ENCODE measurements at places on chromosomes 13 and 19.

- DNase-seq: no peak
Observed at GRCh38 chr13:52811841-52812240, 36.6 kb downstream of the PCDH8 start.

- DNase-seq: no peak
Observed at GRCh38 chr13:51734786-51735185, 69.2 kb downstream of the DHRS12 start.

GRCh38 chr13:111202156-111202621, 87.1 kb downstream of the ARHGEF7 start:
- DNase-seq: no peak

DNA sequence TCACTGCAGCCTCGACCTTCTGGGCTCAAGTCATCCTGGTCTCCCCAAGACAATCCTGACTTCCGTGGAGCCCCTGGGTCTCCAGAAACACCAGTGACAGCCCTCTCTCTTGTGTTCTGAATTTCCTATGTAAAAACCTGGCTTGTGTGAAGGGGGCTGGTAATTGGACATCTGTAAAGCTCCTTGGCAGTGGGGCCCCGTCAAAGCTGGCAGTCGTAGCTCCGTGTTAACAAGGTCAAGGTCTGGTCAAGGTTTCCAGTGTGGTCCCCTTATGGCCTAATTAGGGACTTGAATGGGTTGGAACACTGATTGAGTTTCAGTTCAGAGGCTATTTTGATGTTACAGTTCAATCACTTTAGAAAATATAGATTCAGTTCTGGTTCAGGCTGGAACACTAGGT, 32.8 kb upstream of the NDUFS7 start:
- no peak for DNase-seq

- DNase-seq: no peak
Observed at GRCh38 chr19:3183721-3184641, 1.7 kb upstream of the NCLN start.

DNA sequence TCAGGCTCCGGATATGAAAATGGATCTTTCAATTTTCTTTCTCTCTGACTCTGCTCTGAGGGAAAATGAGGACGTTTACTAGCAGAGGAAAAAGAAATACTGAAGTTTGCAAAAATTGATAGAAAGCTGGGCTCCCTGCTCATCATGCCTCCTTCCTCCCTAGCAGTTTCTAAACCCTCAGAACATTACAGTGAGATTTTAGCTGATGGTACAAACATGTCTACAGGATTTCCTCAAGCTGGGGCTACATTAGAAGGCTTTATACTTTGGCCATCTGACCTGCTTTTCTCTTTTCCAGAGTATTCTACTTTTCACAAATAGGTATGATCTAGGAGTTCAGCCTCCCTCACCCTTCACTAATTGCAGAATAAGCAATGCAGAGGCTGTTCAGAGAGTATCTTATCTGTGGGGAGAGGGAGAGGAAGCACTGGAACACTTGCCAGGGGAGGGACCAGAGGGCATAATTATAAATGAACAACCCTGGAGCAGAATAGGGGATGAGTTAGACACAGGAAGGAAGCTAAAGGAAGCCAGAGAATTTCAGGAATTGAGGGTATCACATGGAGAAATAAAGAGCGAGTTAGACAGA, 30.0 kb downstream of the CEACAM1 start:
- no peak for DNase-seq

DNA sequence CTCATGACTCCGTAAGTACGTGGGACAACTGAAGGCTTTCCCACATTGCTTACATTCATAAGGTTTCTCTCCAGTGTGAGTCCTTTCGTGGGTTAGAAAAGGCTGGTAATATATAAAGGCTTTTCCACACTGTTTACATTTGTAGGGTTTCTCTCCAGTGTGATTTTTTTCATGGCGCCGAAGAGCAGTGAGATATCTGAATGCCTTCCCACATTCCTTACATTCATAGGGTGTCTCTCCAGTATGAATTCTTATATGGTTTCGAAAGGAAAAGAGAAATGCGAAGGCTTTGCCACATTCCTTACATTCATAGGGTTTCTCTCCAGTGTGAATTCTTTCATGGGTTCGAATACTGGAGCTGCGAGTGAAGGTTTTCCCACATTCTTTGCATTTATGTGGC, 29.5 kb downstream of the ZNF490 start:
- no peak for DNase-seq

DNA sequence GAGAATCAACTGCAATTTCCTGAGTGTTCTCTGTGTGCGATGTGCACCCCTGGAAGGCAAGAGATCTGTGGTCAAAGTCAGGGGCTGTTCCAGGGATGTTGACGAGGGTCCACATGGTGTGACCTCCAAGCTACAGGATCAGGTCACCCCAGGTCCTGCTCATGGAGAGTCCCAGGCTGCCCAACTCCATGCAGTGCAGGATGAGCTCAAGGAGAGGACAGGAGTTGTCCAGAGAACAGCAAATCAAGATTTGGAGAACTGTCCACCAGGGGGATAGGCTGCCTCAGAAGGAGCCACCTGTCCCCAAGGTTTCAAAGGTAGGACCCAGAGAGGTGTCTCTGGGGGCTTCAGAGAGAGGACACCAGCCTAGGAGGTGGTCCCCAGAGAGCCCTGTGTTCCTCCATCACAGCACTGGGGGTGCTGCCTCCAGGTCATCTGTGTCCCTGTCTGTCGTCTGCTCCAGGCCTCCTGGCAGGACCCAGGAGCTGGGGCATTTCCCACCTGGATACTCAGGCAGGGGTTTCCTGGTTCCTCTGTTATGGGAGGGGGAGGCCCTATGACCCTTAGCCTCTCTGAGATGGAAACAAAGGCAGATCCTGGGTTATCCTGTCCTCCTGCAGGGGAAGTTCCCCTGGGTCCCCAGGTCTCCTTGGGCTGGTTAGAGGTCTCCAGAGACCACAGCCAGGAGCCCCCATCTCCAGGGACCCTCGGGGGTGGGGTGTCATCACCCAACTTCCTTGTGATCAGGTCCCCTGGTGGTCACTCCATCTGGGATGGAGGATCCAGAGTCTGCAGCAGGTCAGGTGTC, 2.1 kb upstream of the CEACAM7 start:
- no peak for DNase-seq

GRCh38 chr13:35164324-35164932, 222.4 kb downstream of the NBEA start:
- peak; percentile 22 for DNase-seq

DNA sequence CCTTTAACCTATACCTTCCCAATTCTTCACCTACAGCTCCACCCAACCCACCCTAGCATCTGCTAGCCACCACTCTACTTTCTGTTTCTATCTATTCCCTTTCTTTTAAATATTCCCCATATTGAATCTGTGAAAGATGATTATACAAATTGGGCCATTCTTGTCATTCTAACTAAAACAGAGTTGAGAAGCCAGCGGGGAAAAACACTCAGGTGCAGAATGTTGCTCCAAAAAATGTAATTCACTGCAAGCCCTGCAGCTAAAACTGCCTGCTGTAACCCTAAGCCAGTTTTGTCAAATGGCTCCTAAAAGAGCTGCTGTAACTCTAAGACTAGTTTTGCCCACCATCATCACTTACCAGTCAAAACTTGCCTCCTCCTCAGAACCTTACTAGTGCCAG, 1468.6 kb upstream of the MIR17HG start:
- no peak for DNase-seq

DNA sequence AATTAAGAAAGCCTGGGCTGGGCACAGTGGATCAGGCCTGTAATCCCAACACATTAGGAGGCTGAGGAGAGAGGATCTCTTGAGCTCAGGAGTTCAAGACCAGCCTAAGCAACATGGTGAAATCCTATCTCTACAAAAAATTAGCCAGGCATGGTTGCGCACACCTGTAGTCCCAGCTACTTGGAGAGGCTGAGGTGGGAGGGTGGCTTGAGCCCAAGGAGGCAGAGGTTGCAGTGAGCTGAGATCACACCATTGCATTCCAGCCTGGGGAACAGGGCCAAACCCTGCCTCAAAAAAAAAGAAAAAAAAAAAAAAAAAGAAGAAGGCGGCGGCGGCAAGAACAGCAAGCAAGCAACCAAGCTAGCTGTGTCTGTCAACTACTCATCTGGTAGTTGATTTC, 26.7 kb downstream of the TSC22D1 start:
- no peak for DNase-seq

DNA sequence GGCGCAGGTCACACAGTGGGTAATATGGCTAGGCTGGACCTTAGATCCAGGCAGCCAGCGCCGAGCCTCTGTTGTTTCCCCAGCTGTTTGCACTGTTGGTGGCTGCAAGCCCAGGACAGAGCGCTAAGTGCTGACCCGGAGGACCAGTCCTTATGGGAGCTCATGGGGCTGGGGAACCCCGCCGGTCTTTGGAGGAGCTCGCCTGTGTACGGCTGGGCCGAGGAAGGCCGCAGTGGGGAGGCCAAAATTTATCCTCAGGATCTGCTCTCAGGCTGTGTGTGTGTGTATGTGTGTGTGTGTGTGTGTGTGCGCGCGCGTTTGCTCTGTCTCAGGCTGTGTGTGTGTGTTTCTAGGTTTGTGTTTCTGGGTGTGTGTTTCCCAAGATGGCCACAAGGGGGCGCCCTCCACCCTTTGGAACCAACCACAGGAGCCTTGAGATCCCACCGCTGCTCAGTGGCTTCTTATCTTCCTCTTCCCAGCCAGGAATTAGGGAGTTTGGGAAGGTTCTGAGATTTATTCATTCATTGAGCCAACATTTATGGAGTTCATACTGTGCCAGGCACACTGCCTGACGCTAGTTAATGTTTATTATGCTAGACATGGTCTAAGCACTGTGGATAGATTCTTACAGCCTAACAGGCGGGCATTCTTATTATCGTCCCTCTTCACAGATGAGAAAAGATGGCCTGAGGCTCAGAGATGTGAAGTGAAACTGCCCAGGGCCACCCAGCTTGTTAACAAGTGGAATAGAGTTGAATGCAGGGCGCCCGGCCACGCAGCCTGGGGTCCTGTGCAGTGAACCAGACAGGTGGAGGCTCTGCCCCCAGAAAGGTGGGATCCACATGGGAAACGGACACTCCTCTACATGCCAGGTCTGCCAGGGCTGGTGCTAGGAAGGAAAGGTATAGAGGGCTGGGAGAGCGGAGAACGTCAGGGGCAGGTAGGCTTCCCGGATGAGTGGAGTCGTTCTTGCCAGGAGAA, 13.0 kb downstream of the PGLYRP1 start:
- peak; percentile 68 for DNase-seq

DNA sequence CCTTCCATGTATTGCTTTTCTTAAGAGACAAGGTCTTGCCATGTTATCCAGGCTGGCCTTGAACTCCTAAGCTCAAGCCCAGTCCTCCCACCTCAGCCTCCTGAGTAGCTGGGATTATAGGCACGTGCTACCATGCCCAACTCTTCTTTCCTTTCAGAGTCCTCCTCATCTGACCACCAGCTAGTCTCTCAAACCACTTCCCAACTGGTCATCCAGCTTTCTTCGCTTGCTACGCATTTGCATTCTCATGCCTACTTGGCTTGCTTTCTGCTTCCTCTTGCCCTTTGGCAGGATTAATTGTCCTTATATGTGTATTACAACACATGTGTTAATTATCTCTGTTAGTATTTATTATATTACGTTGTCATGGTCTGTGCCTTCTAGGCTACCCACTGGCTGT, 6.3 kb downstream of the GPR18 start:
- no peak for DNase-seq

DNA sequence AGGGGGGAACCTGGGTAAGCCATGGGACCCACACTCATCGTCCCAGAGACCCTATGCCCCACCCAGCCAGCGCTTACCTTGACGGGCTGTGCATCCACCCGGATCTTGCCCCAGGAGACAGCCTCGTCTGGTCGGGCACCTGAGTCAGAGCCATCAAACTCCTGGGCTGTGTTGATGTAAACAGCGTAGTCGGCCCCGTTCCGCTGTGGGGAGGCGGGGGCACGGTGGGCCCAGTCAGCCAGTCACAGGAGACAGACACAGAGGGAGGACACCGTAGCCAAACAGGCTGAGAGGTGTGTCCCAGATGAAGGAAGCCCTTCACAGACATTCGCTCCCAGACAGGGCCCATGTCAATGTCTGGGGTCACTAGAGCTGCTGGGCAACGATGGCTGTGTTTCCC, 5.7 kb downstream of the DHPS start:
- no peak for DNase-seq

- no peak for DNase-seq
Observed at GRCh38 chr19:35348911-35349611, 1.4 kb downstream of the FFAR1 start.

- DNase-seq: no peak
Observed at GRCh38 chr19:12052497-12053169, at the start of gene ZNF878. TSS of gene ZNF878 (minus strand) at chr19:12052961. CDS start at chr19:12052801, 160 bp downstream.

DNA sequence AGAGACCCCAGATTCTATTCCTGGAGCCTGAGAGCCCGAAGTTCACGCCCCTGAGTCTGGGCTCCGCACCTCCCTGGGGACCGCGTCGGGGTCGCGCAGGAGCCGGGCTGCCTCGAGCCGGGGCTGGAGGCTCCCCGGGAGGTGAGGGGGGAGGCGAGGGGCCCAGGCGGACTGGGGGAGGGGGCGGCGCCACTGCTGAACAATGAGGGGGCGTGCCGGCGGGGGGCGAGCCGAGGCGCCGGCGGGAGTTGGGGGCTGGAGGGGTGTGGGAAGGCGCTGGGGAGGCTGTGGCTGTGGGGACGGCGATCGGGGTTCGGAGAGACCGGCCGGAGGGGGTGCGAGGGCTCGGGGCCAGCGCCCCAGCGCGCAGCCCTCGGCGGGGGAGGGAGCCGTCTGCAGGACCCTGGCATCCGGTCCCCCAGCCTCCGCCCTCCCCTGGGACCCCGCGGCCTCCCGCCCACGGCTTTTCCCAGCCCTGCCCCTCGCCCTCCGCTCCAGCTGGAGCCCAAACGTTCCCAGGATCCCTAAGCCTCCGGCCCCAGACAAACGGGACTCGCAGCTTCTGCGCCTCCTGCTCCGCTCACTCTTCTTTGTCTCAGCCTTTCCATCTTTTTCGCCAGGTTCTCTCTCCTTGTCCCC, 922 bp downstream of the PLEKHG2 start:
- DNase-seq: no peak

GRCh38 chr19:44756089-44756562, 7.6 kb downstream of the BCL3 start:
- no peak for DNase-seq

GRCh38 chr19:8017808-8018207, 12.4 kb upstream of the ELAVL1 start:
- peak; percentile 45 for DNase-seq

DNA sequence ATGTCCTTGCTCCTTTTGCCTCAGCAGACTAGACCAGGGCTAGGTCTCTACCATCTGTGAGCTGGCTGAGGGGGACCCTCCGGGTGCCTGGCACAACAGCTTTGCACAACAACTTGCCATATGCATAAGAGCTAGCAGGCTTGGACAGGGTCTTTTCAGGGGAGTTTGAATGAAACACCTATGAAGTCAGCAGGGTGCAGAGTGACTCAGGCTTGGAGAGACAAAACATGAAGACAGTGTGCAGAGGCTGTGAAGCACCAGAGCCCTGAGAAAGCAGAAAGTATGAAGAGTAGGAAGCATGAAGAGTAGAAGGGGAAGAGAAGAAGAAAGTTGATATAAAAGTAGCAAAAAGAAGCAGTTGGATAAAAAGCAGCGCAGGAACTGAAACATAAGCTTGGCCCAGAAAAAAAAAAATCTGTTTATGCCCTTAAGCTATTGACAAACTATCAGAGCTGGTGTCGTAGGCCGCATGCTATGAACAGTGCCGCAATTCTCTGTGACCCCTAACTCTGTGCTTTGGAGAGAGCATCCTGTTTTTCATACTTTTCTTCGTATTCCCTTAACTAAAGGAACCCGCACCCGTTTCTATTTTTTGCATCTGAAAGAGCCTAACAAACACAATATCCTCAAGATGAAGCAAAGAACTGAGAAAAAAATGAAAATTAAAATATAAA, 52.7 kb upstream of the FAM216B start:
- peak; percentile 54 for DNase-seq

Data from MV-4-11 (cell line).